Non-pigmented ciliary epithelial cell (primary cell): ENCODE measurements at places on chromosomes 2 and 18.

GRCh38 chr2:48445091-48445725, 84.7 kb upstream of the STON1 start:
- no peak for DNase-seq

DNA sequence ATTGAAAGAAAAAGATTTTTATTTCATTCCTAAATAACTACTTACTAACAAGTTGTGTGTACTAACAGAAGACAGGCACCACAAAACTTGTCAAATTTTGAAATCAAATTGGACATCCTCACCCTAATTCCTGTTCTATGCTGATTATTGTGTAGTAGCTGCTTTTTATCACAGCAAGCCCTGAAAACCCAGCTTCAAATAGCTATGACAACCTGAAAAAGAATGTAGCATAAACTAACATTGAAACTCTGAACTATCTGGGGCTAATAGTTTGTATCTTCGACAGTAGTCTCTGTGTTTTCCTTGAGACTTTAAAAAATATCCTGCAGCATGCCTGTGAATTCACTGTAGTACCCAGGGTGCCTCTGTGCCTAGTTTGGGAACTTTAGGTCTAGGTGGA, 122.6 kb downstream of the WDPCP start:
- DNase-seq, result peak; percentile 6

- peak; percentile 22 for DNase-seq
Observed at GRCh38 chr2:30421604-30422443, 25.2 kb upstream of the LCLAT1 start.

GRCh38 chr2:58731488-58731869, 490.4 kb upstream of the FANCL start:
- DNase-seq, result no peak

GRCh38 chr2:108347786-108348185, 30.0 kb upstream of the SULT1C4 start:
- DNase-seq, result no peak

GRCh38 chr2:162327134-162327769, 8.8 kb upstream of the IFIH1 start:
- no peak for DNase-seq

GRCh38 chr2:57693965-57694364, 352.6 kb upstream of the VRK2 start:
- no peak for DNase-seq

DNA sequence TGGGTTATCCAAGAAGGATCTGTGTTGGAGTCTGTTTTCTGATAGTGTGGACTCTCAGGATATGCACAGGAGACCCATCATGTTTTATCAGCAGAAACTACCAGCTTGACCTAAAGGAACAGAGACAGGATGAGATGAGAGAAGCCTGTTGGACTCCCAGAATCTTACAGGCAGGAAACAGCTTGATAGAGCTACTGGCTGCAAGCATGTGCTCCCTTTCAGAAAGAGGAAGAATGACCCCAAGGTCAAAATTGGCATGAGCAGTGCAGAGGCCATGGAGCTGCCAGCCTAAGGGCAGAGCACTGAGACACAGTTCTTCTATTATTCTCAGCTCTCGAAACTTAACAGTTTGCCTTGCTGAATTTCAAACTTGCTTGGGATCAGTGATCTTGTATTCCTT, 135.2 kb upstream of the NFATC1 start:
- DNase-seq, result no peak

GRCh38 chr2:158060835-158061435, 40.7 kb upstream of the UPP2 start:
- DNase-seq, result peak; percentile 32

DNA sequence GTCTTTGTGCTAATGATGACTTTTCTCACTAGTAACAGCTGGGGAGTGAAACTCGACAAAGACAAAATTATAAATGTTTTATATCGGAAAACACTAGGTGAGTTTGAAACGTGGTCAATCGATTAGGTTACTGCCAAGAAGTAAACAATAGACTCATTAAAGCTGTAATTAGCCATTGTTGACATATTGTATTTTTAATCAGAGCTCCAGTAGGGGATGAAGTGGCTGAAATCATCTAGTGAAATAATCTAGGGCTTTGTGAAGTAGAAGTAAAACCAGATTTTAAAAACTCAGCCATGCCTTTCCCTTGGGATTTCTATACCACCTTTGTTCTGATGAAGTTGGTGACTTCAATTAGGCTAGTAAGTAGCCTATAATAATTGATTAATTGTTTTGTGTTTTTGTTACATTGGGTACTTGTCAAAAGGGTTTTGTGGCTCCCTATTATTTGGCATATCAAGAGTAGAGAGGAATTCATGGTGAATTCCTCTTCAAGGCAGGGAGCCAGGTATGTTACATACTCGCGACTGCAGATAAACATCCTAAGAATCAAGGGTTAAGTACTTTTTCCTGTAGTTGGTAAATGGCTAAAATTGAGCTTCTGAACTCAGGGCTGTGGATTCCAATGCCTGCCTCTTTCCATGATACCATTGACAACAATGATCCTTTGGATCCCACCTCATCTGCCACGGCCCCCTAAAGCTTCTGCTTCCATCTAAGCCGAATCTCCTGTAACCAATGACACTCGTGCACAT, 31.6 kb downstream of the RAB27B start:
- no peak for DNase-seq

GRCh38 chr2:48162742-48163141, 256.4 kb upstream of the FBXO11 start:
- no peak for DNase-seq

GRCh38 chr18:13638719-13639595, 87.4 kb downstream of the FAM210A start:
- no peak for DNase-seq

GRCh38 chr2:238132463-238133450, 5.7 kb upstream of the KLHL30 start:
- no peak for DNase-seq

DNA sequence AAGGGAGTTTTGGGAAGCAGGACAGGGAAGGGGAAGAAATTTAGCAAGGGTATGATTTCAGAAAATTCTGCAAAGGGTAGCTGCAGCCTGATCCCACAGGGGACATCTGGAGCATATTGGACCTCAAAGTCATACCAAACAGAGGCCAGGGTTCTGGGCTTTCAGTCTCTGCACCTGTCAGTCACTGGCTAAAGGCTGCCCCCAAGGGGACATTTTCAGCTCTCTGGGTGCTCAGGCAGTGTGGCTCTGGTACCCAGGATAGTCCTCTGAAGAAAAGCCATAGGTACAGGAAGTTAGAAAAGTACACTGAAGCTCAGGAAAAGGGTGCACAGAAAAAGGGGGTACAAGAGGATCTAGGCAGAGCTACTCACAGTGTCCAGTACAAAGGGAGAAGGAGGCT, 149.2 kb downstream of the INSIG2 start:
- no peak for DNase-seq

GRCh38 chr2:240928476-240929363, 22.6 kb downstream of the CROCC2 start:
- DNase-seq, result no peak

DNA sequence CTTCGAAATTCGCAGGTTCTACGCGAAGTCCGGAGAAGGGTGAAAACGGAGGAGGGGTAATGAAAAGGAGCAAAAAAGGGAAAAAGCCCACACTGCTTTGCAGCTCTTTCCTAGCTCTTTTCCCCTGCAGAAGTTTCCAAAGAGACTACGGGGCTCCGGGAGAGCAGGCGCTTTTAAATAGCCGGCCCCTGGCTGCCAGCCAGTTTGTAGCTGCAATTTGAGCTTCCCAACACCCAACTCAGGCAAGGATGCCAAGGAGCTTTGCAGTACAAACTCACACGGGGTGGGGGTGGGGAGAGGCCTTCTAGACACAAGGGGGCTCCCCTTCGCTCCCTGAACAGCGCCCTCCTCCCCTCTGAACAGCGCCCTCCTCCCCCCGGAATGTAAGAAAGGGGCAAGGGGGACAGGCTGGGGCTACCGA, at the start of gene IGFBP5:
IGFBP5 (minus strand) TSS at position 149 of the 421 bp plus-strand sequence. CDS start 774 bp downstream, outside the sequence.
- DNase-seq, result no peak

DNA sequence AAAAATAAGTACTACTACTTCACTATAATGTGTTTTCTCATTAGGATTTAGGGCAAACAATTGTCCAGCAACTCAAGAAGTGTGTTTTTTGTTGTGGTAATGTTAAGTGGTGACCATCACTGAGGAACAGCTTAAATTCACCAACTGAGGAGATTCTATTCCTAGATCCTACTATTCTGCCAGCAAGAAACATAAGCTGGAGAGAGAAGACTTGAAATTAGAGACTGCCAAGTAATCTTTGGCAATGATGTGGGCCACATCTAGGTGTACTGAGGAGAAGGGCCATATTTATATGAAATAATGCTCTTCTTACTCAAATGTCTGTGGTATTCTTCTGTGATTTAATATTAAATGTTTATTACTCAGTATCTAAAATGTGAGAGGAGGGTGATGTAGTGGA, 44.3 kb upstream of the MSTN start:
- DNase-seq, result no peak

GRCh38 chr2:206023183-206023582, 62.8 kb downstream of the INO80D start:
- DNase-seq, result no peak

DNA sequence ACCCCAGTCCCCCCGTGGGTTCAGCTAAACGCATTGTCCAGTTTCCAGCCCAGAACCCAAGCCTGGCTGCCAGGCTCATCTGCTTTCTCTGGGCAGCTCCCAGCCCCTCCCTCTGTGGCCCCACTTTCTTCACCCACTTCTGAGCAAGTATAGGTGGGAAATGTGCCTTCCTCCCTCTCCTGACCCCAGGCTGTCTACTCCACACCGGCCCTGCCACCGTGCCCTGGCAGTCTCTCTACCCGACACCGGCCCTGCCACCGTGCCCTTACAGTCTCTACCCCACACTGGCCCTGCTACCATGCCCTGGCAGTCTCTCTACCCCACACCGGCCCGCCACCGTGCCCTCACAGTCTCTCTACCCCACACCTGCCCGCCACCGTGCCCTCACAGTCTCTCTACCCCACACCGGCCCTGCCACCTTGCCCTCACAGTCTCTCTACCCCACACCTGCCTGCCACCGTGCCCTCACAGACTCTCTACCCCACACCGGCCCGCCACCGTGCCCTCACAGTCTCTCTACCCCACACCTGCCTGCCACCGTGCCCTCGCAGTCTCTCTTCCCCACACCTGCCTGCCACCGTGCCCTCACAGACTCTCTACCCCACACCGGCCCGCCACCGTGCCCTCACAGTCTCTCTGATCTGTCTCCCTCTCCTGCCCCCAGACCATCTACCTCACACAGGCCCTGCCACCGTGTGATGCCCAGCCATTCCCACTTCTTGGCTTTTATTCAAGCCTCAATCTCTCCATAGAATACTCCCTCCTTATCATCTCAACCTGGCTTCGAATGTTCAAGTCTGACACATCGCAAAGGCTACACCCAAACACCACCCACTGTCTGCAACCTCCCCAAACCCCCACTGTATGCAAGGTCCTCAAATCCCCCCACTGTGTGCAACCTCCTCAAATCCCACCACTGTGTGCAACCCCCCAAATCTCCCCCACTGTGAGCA, 108.9 kb downstream of the TPO start:
- DNase-seq, result no peak

GRCh38 chr2:26448651-26449050, 29.3 kb downstream of the OTOF start:
- no peak for DNase-seq

- no peak for DNase-seq
Observed at GRCh38 chr2:44351088-44351487, 10.2 kb downstream of the PREPL start.

DNA sequence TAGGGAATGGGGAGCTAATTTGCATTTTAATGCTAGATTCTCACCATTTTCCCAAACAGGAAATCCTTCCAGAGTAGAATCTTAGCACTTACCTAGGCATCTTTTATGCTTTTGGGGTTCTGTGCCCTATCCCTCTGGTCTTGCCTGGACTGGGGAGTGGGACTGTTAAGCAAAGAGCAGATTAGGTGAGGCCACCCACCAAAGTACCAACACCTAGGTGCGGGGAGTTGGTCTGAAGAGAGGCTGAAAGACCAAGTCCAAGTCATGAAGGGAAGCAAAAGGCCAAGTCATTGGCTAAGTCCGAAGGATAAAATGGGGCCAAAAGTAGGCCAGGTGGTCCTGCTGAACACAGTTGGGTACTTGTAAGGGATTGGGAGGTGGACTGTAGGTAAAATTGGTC, 86.7 kb downstream of the FAM168B start:
- DNase-seq, result no peak

DNA sequence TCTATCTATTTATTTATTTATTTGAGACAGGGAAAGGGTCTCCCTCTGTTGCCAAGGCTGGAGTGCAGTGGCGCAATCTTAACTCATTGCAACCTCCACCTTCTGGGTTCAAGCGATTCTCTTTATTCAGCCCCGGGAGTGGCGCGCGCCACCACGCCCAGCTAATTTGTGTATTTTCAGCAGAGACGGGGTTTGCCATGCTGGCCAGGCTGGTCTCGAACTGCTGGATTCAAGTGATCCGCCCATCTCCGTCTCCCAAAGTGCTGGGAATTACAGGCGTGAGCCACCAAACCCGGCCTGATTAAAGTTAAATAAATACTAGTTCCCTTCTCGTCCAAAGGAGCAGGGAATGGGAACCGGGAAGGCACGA, 4.2 kb upstream of the CTDSP1 start:
- no peak for DNase-seq

DNA sequence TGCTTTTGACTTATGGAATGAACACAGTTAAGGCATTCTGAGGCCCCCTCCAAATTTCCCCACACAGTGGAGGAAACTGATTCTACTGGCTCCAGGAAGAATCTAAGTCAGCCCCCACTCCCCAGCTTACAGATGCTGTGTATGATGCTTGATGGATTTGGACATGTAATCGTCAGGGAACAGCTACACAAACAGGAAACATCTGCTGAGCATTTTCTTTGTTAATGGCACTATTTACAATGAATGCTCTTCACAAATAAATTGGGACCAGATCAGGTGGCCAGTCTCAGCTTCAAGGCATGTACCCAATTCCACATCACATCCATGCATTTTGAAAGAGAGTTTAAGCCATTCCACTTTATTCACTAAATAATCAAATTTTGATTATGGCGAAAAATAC, 562.3 kb downstream of the SOX11 start:
- no peak for DNase-seq

GRCh38 chr18:72160510-72161445, 383.4 kb downstream of the CBLN2 start:
- DNase-seq, result no peak

DNA sequence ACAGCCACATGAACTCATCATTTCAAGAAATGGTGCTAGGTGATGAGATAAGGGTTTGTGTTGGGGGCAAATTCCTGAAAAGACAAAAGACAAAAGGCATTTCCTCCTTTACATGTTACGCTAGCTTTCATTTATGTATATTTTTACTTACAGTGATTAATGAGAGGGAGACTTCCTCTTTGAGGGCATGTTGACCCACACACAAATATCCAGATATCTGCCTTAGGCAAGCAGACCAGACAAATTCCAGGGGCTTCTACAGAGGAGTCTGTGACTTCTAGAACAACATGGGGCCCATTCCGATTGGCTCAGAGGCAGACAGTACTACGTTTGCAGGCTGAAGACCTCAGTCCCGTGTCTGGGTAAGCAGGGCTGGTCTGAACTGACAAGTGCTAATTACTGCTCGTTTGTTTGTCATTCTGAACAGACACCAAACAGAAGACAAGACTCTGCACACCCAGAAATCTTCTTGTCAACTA, 74.8 kb upstream of the ST6GAL2 start:
- DNase-seq, result no peak

- DNase-seq, result no peak
Observed at GRCh38 chr2:218754201-218754600, 27.7 kb upstream of the CYP27A1 start.
